Tracheal epithelial cell (primary cell): ENCODE measurements at places on chromosomes 1 and 21. TPM values are rescaled to one million over a fixed set of nuclear protein-coding genes. Genes with fewer than 3 reads are reported as not detected.

The FMO2 gene
- 0.24 TPM in 1 of 2 replicates, not detected in the other for total RNA-seq

The NFIA gene
- 4.8 and 13.6 TPM in 2 replicates for total RNA-seq

The OLFML3 gene
- 0.24 TPM in 1 of 2 replicates, not detected in the other for total RNA-seq

The PCNX2 gene
- 25.3 and 37.3 TPM in 2 replicates for total RNA-seq

The LRRC38 gene
- total RNA-seq: not detected in 2 replicates

The PRR9 gene
- not detected in 2 replicates for total RNA-seq

The RCSD1 gene
- under 0.01 and 0.21 TPM in 2 replicates for total RNA-seq

The PTGFR gene
- under 0.01 and 0.24 TPM in 2 replicates for total RNA-seq

The RAB3B gene
- 2.3 and 9.2 TPM in 2 replicates for total RNA-seq
